ENCODE measurements at places on chromosomes 16 and 17.

DNA sequence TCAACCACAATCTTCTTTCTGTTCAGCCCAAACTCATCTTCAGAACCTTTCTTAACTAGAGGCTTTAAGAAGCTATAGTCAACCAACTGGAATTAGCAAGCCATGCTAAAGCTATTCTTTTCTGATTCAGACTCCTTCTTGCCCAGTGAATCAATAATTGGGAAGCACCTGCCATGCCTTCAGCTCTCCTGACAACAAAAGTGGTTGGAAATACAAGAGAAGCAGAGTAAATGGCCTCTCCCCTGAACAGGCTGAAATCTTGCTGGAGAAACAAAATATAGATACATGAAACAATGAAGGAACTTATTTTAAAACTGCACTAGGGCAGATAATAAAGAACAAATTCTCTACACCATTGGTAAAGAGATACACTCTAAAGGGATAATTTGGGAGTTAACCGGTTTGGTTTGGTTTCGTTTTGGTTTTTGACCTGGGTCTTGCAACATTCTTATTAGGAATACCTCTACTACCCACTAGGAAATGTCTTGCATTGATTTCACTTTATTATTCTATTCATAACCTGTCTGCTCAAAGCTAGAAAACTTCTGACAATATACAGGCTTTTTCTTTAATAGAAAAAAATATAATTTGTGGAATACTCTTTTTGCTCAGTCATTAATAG lies 173.6 kb upstream of the DYNLRB2 start:
- DNase-seq, result no peak

DNA sequence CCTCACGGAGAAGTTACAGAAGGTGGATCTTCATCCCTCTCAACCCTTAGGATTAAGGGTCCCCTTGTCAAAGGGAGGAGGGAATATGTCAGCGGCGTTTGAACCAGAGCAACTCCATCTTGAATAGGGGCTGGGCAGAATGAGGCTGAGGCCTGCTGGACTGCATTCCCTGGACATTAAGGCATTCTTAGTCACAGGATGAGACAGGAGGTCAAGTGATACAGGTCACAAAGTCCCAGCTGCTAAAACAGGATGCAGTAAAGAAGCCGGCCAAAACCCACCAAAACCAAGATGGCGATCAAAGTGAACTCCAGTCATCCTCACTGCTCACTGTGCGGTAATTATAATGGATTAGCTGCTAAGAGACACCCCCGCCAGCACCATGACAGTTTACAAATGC lies 36.7 kb downstream of the RBFOX3 start:
- DNase-seq, result no peak

- no peak for DNase-seq
Observed at GRCh38 chr16:88289968-88290401, 92.8 kb upstream of the ZNF469 start.

- no peak for DNase-seq
Observed at GRCh38 chr16:65041667-65042066, 80.2 kb downstream of the CDH11 start.

- peak; percentile 61 for DNase-seq
Observed at GRCh38 chr16:49854796-49855203, 1.1 kb downstream of the ZNF423 start.

DNA sequence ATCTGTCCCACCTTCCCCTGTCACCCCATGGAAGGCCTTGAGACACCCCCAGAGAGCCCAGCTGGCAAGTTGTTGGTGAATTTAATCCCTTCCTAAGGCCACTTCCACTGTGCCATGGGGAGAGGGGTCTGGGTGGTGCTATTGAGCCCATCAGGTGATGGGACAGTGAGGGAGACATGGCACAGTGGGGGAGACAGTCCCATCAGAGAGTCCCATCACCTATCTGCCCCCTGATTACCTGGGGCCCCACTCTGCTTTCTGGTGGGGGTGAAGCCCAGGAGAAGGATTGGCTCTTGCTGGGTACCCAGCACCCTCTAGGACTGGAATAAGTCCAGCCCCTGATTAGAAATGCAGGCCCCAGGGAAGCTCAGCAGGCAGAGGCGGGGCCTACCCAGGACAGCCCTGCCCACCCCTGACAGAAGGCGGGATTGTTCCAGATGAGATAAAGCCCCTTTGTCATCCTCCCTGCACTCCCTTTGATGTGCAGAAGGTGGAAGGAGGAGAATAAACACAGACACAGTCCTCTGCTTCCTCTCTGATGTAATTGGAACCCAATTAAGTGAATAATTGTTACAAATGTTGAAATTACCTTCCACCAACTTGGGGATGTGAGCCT lies 18.9 kb downstream of the TMEM132E start:
- DNase-seq, result no peak

DNA sequence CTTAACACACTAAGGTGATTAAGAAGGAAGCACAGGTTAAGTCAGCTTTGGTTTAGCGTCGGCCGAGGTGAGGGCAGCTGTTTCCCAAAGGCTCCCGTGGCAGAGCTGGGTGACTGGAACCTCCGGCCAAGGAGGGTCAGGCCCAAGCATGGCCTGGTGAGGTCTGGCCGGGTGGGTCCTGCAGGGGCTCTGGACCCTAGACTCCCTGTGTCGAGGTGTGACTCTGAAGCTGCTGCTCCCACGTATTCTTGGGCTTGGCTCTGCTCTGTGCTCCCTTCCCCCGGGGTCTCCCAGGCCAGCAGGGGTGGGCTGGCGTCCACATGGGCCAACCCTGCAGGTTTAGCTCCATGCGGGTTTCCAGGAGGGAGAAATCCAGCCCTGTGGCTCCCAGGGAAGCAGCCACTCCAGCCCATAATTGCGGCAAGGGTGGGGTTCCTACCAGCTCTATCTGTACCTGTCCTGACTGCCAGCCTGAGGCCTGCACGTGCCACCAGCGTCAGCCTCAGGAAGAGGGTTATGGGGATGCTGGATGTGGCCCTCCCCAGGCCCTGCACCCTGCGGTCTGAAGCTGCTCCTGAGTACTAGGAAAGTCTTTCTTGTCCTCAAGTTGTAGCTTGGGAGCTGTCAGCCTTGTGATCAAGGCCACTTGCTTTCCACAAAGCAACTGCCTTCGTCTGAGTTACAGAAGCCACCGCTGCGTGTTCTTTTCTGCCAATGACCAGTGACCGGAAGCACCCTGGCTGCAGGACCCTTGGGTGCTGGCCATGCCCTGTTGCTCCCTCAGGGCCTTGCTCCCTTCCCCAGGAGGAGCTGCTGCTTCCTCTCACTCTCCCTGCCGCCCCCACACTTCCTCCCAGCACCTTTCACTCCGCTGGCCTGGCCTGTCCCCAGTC lies 4.8 kb downstream of the CDK5R1 start:
- DNase-seq, result no peak

DNA sequence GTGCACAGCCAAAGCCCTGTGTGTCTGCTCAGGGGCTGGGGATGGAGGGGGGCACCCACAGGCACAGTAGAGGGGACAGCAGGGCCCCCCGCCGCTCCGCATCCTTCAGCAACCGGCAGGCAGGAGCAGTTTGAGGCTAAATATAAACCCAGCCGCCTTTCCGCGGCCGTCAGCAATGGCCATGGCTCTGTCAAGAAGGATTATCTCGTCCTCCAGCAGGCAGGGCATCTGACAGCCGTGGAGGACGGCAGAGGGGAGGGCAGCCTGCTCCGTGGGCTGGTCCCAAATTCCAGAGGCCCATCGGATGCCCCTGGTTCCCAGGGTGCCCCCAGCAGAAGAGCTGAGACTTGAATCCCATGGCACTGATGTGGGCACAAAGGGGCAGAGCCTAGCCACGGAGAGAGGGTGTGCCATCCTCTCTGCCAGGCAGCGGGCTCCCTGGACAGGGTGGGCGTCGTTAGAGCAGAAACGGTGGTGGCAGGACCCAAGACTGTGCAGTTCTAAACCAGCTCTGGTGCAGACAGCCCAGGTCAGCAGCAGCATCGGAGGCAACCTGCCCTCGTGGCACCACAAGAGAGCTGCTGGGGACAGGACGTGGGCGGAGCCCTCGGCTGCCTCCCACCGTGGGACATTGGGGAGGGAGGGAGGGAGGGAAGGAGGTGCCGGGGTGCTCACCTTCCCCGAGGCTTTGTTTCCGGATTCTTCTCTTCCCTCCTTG lies 198.8 kb upstream of the CIBAR2 start:
- DNase-seq, result peak; percentile 65

- no peak for DNase-seq
Observed at GRCh38 chr16:83998091-83998490, 30.0 kb downstream of the NECAB2 start.

- no peak for DNase-seq
Observed at GRCh38 chr17:71976011-71976649, 144.7 kb upstream of the SOX9 start.

DNA sequence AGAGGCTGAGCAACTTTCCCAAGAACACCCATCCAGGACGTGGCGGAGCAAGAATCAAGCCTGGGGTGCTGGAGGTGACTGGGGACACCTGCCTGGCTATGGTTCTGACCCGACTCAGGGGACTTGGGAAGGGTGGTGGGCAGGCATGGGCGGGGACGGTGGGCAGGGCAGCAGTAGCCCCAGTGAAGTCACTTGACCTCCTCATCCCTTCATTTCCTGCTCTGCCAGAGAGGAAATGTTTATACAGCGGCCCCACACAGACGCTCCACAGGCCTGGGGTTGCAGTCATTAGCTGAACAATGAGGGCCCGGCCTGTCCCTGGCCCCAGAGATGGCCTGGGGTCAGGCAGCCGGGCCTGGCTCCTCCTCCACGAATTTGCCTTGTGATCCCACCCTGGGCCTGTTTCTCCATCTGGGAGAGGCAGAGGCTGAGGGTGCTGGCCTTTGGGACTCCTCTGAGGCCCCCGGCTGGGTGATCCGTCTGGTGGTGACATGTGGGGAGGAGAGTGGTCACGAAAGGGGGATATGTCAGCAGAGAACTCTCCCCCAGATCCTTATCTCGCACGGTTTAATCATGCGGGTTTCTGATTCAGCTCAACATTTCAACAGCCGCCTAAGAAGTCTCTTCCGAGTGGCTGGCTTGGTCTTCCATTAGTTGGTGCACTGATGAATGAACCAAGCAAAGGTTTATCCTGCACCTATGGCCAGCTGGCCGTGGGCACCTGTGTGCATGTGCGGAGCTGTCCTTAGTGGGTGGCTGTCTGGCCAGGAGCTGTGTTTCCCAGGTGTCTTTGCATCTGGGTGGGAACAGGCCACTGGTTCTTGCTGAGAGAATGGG lies 175.9 kb downstream of the IRF8 start:
- no peak for DNase-seq

GRCh38 chr16:88455610-88456355 lies 2.7 kb downstream of the ZFPM1 start:
- DNase-seq, result peak; percentile 90

DNA sequence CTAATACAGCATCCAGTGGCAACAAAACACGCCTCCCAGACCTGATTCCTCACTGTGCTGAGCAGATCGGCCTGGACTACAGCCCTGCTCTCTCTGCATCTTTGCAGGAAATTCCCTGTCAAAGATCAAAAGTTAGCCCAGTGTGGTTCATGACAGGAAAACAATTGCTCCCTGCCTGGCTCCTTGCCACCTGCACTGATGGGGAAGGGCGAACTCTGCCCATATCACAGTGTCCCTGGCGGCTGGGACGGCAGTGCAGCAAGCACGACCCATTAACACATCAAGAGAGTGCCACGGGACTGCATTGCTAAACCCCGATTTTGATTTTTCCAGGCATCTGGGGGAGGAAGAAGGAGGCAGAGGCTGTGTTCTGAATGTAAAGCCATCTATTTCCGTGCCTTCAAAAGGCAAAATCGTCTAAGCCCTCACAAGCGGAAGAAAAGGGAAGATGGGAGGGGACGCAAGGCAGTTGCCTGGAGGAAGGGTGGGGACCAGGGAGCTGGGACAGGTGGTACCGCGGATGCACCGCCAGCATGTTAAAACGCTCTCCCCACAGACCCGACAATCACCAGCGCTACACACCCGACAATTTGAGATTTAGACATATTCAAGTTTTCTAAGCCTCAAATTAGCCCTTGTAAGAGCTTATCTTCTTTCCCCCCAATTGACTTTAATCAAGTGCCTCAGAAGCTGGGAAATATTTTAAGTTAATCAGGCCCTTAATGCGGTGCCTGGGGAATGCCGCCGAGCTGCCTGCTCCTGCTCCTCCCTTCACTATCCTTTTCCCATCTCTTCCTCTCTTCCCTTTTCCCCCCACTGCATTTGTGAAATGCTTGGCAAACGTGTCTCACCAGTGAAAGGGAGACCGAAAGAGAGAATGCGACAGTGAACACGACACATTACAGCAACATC lies 238.8 kb upstream of the CDH5 start:
- DNase-seq, result no peak

GRCh38 chr16:54938212-54939028 lies 7.8 kb downstream of the IRX5 start:
- no peak for DNase-seq

DNA sequence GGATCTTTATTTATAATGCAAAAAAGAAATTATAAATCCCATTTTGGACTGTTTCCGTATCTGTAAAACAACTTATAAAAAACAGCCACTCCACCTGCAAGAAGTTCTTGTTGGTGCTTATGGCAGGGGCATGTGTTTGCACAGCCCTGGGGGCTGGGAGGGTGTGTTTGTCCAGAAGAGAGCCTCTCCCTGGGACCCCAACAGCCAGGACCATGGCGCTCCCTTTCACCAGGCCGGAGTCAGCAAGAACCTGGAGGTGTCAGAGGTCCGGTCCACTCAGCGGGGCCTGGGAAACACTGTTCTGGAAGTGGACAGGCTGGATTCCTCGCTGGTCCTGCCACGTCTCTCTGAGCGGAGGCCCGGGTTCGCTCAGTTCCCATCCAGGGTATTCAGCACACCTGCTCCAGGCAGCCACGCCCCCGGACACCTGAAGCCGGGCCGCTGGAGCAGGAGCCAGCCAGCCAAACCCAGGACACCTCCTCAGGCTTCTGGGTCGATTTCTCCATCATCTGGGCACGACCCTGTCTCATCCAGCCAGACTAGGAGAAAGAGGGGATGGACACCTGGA lies 18.9 kb upstream of the GINS2 start:
- DNase-seq, result no peak

- peak; percentile 19 for DNase-seq
Observed at GRCh38 chr16:15485175-15485574, 50.8 kb downstream of the BMERB1 start.

GRCh38 chr17:69947027-69947759 lies 127.8 kb upstream of the KCNJ16 start:
- DNase-seq, result no peak

DNA sequence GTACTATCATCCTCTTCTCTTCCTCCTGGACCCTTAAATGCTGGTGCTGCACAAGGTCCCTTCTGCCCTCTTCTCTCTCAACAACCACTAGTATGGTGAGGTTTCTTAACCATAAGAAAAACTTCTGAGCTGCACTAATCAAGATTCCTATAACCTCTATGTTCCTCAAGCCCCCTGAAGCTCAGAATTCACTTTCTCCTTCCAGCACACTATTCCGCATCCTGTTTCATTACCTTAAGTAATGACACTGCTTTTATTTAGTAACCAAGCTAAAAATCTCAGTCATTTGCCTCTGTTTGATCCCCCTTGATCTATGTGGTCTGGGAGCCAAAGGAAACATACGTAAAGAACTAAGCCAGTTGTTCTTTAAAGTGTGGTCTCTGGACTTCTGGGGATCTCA lies 20.1 kb downstream of the KANSL1 start:
- DNase-seq, result no peak

- DNase-seq, result no peak
Observed at GRCh38 chr16:9378876-9379275, 287.4 kb downstream of the HAPSTR1 start.
